ENCODE measurements at places on chromosomes 5 and 9.

GRCh38 chr5:178416919-178417318 lies 173.3 kb downstream of the COL23A1 start:
- no peak for DNase-seq

DNA sequence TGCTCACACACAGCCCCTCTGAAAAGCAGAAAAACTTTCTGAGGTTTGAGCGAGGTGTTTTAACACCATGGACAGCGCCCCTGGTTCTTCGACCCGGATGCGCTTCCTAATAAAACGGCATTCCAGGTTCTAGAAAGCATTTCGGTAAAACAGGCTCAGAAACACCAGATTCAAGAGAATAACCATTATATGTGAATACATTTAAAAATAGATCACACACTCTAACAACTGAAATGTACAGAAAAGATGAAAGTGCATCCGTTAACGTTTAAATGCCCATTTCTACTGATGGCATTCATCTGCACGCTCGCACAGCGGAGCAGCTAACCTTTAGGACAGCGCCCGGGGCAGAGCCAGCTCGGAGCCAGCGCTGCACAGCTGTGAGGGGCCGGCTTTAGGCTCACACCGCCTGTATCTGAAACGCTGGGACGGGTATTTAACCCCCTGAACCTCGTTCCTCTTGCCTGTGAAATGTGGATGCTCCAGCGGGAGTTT lies 26.3 kb upstream of the TENT4A start:
- DNase-seq, result peak; percentile 60

DNA sequence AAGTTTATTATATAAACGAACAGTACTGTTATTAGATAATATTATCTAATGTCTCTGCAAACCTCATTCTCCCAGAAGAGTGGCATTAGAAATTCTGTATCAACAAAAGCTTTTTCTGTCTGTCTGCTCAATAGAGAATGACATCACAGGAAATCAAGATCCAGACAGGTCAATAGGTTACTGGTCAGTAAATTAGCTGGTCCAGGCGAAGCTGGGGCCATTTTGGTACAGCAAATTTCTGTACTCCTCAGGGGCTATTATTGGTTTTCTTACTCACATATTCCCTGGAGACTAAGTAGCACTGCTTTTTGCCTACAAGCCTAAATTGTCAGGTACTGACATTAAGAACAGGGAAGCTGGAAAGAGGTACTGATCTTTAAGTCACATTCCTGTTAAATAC lies 80.5 kb downstream of the PLPP1 start:
- no peak for DNase-seq

GRCh38 chr9:13552606-13553215 lies 273.2 kb upstream of the MPDZ start:
- DNase-seq, result no peak

DNA sequence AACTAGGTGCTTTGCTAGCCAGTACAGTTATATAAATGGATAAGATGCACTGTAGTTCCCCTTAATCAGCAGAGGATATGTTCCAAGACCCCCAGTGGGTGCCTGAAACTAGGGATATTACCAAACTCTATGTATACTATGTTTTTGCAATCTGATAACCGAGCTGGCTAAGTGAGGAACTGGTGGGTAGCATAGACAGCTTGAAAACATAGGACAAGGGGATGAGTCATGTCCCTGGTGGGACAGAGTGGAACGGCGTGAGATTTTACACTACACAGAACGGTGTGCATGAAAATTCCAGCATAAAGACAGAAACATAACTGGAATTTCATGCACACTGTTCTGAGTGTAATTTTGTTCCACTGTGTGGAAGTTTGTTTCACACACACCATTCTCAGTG lies 86.9 kb downstream of the BASP1 start:
- no peak for DNase-seq

DNA sequence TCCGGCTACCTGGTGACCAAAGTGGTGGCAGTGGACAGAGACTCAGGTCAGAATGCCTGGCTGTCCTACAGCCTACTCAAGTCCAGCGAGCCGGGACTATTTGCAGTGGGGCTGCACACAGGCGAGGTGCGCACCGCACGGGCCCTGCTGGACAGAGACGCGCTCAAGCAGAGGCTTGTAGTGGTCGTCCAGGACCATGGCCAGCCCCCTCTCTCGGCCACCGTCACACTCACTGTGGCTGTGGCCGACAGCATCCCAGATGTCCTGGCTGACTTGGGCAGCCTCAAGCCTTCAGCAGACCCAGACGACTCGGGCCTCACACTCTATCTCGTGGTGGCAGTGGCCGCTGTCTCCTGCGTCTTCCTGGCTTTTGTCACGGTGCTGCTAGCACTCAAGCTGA lies 2.1 kb downstream of the PCDHGA4 start:
- no peak for DNase-seq

DNA sequence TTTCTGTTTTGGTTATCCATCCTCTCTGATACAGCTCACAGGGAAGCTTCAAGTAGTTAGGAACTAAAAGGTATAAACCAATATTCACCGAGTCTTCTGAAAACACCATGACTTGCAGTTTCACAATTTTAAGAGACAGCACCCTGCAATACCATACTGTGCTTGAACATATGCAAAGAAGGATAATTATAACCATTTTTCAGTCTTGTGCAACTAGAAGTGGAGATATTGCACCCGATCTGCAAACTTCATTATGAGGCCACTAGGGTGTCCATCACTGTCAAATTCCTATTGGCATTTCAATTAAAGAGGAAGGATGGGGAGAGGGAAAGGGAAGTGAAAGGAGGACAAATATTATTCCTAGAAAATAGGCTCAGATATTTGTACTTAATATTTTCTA lies 32.4 kb upstream of the CEP120 start:
- no peak for DNase-seq

DNA sequence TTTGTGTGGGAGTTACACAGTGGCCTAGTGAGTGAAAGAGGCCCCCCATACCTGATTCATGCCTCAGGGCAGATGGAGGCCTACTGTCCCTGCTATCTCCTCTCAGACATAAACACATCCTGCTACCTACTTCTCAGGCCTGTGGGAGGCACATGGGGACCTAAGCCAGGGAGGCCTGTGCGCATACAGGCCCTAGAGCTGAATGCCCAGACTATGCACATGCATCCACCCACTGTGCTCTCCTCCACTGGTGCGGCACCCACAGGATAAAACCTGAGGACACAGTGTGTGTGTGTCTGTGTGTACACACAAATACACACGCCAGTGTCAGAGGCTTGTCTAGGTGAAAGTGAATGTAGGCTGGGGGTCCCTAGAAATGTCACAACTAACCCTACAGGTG lies 1.4 kb downstream of the PAX5 start:
- no peak for DNase-seq

GRCh38 chr5:74100268-74100665 lies 474.3 kb downstream of the ARHGEF28 start:
- no peak for DNase-seq

- no peak for DNase-seq
Measured at GRCh38 chr5:180159756-180160155, 49.3 kb downstream of the RASGEF1C start.

DNA sequence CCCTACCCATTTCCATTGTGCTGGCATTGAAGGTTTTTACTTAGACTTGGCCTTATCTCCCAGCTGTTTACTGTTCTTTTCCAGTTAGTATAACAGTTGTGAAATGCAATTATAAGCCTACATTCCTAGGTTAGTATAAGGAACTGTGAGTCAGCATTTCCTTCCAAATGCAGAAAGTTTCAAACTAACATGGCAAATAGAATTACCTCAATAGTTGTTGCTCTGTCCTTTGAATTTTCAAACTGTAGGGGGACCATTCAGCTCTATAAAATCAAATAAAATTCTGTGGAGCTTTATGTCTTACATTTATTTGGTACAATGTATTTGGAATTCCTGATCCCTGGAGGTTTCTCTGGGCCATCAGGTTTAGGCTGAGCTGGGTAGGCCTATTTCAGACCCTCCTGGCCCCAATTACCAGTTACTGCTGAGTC lies 47.2 kb downstream of the ARHGEF28 start:
- DNase-seq, result peak; percentile 68

DNA sequence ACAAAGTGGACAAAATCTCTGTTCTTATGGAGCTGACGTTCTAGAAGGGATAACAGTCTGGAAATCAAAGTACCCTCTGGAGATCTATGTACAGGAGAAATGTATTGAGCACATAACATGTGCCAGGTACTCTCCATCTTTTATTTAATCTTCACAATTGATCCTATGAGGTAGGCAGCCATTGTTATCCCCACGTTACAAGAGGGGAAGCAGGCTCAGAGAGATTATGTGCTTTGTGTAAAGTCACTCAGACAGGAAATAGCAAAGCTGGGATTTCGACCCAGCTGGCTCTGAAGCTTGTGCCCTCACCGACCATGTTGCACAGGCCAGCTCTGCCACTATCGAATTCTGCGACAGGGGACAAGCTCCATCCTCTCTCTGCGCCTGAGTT lies 21.5 kb downstream of the PDGFRB start:
- no peak for DNase-seq

- DNase-seq, result no peak
Measured at GRCh38 chr5:177508837-177509236, 789 bp downstream of the DOK3 start.

- no peak for DNase-seq
Measured at GRCh38 chr5:59152701-59153245, 569.9 kb downstream of the RAB3C start.

GRCh38 chr5:138698713-138699112 lies 54.5 kb upstream of the CTNNA1 start:
- no peak for DNase-seq

DNA sequence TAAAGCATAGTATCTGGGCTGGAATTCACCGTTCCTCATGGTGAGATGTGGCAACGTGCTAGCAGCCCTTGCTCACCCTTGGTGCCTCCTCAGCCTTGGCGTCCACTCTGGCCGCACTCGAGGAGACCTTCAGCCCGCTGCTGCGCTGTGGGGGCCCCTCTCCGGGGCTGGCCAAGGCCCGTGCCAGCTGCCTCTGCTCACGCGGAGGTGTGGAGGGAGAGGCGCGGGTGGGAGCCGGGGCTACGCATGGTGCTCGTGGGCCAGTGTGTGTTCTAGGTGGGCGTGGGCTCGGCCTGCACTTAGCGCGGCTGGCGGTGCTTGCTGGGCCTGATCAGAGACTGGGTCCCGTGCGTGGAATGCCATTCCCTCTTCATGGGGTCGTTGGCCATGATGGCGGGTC lies 424.2 kb downstream of the KCTD16 start:
- DNase-seq, result no peak

DNA sequence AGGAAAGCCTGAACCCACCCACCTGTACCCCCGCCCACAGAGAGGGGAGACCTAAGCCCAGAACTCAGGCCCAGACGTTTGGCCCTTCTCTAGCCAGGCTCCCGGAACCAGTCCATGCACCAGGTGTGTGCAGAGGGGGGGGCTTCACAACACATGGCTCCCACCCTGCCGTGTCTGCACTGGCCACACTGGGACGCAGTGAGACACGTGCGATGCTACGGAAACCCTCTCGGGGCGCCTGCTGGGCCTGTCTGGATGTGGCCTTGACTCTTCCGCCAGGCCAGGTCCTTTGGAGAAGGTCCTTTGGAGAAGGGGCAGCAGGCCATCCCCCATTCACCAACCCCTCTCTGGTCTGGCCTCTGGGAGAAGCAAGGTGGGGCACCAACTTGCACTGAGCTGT lies 58.4 kb upstream of the SARDH start:
- no peak for DNase-seq

DNA sequence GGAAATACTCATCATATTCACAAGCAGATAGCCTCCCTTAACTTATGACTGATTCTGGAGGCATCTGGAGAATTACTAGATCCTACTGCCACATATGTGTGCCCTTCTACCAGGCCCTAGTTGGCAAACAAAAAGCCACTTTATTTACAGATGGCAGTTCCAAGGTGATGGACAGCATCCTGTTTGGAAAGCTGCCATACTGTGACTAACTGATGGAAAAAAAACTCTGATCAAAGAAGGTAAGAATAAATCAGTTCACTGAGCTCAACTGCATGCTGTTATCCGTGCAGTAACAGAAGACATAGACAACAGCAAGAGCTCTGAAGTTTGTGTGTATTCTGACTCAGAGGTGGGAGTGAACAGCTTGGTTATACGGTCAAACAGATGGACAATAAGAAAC lies 279.8 kb upstream of the POU5F2 start:
- DNase-seq, result peak; percentile 23

DNA sequence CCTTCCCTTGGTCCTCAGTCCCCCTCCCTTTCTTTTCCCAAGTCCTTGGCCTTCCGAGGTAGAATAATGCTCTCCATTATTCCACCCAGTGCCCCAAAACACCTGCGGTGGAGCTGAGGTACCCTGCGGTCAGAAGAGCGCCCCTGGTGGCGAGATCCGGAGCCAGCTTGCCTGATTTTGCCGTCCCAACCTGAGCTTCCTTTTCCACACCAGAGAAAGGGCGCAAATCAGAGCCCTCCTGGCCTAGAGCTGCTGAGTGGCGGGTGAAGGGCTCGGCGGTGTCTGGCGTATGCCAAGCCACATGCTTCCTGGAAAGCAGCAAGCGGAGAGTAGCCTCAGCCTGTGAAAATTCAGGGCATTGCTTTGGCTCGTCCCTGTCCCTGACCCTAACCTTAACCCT lies 21.1 kb upstream of the CARTPT start:
- no peak for DNase-seq

GRCh38 chr9:115398996-115399395 lies 281.0 kb upstream of the TNC start:
- DNase-seq, result no peak

DNA sequence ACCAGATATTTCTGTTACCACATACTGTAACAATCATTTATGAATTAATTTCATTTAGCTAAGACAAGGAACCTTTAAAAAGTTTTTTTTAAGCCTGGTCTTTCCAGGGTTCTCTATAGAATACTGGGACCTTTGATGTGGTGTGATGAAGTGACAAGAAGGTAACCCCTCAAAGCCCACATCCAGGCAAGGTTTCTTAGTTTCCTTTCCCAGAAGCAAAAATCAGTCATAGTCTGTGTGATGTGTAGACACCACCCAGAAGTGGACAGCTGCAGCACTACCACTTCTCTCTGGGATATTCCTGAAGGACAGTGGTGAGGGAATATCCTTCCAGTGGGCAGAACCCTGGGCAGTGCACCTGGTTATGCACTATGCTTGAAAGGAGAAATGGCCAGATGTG lies 115.6 kb downstream of the TTC39B start:
- no peak for DNase-seq

DNA sequence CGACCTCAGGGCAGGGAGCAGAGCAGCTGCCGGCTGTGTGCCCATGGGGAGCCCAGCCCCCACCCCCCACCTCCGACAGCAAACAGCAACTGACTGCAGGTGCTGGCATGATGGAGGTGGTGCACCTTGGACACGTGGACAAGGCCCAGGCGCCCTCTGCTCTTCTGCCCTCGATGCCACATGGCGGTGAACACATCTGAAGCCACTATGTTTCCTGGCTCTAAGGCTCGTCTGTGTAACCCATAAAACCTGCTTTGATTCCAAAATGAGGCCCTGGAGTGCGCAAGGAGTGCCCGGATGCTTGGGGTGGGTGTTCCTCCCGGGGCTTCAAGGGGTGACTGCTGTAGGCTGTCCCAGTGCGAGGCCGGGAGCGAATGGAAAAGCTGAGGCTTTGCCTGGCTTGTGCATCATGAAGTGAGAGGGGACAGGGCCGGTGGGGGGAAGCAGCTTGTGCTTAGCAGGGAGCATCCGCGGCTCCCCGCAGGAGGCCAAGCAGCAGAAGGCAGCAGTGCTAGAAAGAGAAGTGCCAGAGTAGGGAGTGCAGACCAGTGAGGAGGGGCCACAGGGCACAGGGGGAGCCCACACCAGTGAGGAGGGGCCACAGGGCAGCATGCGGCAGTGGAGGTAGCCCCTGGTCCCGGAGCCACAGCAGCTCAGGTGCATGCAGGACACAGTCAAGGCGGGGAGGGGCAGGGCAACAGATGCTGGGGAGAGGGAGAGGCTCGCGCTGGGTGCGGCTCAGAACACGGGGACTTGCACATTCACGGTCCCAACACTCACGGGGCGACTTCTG lies 30.0 kb downstream of the NKD2 start:
- DNase-seq, result no peak
